ENCODE measurements at places on chromosomes 1 and 21.

GRCh38 chr1:47351305-47351704 lies 17.7 kb downstream of the CMPK1 start:
- no peak for DNase-seq

GRCh38 chr1:171600862-171601261 lies 21.2 kb upstream of the MYOCOS start:
- DNase-seq, result no peak

GRCh38 chr1:242178924-242179708 lies 180.2 kb upstream of the MAP1LC3C start:
- no peak for DNase-seq

- no peak for DNase-seq
These were observed 389.2 kb downstream of the PLPP3 start for GRCh38 chr1:56189946-56190805.

DNA sequence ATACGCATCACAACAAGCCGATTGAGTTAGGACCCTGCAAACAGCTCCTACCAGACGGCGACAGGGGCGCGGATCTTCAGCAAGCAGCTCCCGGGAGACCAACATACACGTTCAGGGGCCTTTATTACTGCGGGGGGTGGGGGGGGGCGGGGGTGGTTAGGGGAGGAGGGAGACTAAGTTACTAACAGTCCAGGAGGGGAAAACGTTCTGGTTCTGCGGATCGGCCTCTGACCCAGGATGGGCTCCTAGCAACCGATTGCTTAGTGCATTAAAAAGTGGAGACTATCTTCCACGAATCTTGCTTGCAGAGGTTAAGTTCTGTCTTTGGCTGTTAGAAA lies 162.0 kb downstream of the RUNX1 start:
- DNase-seq, result no peak

GRCh38 chr1:180365039-180365438 lies 135.0 kb downstream of the LHX4 start:
- DNase-seq, result no peak

DNA sequence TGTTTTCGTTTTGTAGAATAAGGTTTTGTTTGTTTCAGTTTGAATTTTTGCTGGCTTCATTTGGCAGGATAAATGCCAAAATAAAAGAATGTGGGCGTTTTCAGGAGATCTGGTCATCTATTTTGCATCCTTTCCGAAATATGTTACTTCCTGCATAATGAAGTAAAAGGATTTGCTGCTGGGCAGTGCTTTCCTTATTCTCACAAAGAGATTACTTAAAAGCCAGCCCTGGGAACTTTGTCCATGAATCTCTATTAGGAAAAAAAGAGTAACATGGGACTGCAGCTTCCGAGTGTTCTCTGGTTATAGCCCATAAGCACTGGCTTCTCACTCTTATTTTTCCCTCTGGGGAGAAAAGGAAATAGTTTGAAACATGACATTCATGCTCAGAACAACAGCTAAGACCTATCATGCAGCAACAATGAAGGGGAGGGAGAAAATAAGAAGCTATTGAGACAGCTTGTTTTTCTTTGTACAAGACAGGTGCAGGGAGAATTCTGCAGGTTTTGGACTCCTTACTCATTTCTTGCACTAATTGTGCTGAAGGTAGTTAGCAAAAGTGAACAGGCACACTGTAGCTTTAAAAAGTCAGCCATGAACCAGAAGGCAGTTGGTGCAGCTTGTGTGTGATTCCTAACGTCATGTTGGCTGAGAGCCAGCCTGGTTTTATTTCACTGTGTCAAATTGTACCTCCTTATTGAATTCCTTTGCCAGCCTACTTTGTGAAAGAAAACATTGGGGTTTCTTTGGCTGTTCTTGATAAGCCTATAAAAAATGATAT lies at the start of gene SAMD13:
TSS of gene SAMD13 (plus strand) at position 705 of the 781 bp plus-strand sequence. CDS start 1,527 bp downstream, outside the sequence.
- DNase-seq, result no peak

DNA sequence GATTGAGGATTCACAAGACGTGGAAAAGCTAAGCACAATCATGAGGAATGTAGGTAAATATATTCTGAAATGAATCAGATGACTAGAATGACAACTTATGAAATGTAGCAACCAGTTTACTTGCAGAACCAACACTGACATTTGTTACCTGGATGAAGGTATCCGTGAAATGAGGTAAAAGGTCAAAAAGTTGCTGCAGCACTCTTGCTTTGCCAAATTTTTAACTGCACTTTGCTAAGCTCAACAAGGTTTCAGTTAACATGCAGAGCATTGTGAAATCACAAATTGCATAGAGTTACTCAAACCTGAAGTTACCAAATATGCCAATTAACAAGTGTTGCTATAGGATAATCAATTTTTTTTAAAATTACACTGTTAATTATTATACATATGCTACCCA lies 1280.1 kb downstream of the KCNT2 start:
- no peak for DNase-seq
